ENCODE measurements at places on chromosomes 2 and 18.

DNA sequence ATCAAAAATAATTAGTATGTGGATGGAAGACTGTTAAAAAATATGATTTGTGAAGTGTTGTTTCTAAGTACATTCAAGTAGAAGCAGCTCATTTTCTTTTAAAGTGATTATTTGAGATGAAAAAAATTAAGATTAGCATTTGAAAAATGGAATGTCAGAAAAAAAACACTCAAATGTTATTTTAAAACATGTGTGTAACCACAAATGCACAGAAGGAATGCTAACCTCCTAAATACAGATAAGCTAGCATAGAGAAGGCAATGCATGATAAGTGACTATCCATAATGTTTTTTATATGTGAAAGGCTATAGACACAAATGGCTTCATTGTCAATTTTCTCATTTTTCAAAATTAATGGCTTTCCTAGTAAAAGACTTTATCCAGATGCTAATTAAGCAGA is 198.9 kb downstream of the NYAP2 start:
- peak; percentile 3 for DNase-seq

GRCh38 chr18:13389491-13390131 is 171.1 kb downstream of the LDLRAD4 start:
- no peak for DNase-seq

GRCh38 chr2:53670331-53670730 is 97.3 kb upstream of the CHAC2 start:
- no peak for DNase-seq

DNA sequence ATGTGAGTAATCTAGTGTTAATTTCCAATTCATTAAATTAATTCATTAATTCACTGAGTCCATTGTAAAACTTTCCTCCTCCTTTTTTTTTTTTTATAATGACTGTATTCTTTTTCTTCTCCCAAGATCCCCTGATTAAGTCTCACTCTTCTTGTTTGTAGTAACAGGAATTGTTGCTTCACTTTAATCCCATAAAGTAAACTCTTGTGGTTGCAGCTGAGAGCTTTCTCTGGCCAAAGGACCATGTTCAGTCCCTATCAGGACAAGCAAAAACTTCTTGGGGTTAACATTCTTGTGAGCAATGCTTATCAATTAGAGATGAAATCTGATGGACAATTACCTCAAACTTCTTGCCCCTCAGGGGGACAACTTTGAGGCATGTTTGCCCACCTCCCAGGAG is 400.2 kb upstream of the SPHKAP start:
- no peak for DNase-seq

DNA sequence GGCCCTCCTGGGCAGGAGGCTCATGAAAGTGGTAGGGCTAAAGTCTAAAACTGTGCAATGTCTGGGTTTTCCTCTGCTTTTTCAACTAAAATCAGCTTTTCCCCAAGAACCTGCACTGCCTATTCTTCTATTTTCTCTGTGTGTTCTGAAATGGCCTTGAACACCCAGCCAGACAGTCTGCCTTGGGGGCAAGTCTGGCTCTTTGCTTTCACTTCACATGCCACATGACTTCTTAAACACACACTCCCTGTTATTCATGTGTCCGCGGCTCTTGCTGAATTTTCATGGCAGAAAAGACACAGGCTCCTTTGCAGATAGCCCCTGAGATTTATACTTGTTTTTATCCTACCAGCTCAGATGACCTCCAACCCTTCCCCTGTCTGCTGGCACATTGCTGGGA is 10.6 kb upstream of the RPIA start:
- DNase-seq: no peak

DNA sequence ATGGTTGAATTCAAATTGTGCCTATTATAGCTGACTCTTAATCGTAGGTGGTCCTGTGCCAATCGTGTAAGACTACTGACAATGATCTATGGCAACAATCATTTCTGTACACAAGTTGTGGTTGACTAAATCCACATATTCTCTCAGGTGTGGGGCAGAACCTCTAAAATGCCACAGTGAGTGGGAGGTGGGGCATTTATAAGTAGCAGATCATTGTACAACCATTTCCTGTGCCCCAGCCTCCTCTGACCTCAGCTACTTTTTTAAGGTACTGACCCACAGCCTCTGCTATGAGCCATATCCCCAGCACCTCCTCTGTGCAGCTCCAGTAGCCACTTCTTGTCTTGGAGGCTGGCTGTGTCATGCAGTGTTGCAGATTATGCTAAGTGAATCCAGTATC is 48.6 kb upstream of the RAPH1 start:
- no peak for DNase-seq

- DNase-seq: peak; percentile 73
These were observed 136.7 kb downstream of the EML6 start for GRCh38 chr2:54859997-54860701.

DNA sequence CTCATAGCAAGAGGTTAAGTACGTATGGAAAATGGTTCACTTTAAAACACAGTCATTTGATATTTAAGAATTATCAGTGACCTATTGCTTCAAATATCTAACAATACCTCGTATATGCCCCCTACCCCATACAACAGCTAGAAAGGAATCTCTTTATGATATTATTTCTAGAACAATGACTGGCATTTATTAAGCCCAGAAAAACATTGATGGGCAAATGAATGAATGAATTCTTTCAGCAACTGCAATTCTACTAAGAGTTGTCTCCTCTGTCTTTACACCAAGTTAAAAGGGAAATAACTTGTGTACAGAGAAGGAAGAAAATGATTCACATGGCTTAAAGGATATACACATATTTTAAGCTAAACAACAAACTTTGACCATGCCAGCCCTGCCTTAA is 384.7 kb downstream of the ERBB4 start:
- DNase-seq: no peak

- DNase-seq: no peak
These were observed 909.6 kb downstream of the DSC3 start for GRCh38 chr18:30132959-30133358.

DNA sequence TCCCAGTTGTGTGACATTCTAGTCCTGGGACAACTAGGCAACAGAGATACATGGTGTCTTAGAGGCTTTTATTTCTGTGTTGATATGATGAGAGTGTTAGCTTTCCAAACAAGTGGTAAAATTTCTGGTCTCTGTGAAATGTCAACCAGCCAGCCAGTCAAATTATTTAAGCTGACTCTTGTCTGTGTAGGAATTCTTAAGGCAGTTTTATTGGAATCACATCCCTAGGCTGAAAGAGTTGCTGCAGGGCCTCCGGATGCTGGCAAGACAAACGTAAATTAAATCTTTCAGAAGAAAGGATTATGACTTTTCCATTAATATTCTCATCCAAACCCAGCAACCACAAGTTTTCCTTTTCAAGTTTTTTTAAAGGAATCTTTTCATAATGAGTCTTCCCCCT is 44.6 kb downstream of the SERPINB7 start:
- DNase-seq: no peak

DNA sequence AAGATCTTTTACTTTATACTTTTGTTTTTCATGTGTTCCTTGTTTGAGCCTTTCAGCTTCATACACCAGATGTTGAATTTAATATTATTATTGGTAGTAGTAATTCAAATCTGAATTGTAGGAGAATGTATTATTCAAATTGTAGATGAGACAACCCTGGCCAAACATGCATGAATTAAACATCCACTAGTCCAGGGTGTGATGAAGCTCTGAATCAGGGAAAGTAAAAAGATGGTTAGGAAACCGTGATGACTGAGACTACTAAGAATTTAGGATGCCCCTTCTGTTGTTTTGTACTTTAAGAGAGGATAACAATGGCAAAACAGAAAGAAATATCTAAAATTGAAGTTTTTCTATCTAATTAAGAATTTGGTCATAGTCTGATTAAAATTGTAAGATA is 227.8 kb upstream of the CDH2 start:
- no peak for DNase-seq

DNA sequence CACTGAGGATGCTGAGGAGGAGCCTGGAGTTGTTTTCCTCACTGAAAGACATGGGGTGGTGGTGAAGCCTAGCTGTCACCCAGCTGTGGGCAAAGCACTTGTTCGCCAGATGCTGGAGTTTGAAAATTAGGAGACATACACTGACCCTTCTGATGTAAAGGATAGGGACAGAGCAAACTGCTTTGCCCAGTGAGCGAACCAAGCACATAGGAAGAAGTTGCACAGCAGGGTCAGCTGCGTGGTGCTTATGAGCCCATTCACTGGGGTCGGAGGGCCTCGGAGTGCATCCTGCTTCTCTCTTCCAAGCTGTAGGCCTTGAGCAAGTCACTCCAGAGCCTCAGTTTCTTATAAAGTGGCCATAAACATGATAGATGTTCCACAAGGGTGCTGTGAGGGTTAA is 50.9 kb downstream of the HK2 start:
- no peak for DNase-seq

All from HS-27A (cell line).